ENCODE measurements at places on chromosomes 11 and 22.

DNA sequence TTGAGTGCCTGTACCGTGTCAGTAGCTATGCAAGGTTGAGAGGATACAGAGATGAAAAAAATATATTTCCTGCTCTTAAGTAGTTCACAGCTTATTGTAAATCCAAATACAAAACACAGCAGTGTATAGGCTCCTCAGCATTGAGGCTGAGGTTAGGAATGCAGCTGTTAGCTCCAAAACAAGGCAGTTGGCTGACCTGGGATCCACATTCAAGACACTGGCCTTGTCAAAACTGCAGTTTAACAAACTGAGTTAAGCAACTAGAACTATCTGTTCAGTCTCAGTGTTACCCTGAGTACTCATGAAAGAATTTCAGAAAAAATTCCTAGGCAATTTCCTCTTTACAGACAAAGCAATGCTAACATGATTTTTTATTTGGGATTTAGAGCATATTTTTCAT is 42.8 kb downstream of the REXO2 start:
- no peak for DNase-seq

DNA sequence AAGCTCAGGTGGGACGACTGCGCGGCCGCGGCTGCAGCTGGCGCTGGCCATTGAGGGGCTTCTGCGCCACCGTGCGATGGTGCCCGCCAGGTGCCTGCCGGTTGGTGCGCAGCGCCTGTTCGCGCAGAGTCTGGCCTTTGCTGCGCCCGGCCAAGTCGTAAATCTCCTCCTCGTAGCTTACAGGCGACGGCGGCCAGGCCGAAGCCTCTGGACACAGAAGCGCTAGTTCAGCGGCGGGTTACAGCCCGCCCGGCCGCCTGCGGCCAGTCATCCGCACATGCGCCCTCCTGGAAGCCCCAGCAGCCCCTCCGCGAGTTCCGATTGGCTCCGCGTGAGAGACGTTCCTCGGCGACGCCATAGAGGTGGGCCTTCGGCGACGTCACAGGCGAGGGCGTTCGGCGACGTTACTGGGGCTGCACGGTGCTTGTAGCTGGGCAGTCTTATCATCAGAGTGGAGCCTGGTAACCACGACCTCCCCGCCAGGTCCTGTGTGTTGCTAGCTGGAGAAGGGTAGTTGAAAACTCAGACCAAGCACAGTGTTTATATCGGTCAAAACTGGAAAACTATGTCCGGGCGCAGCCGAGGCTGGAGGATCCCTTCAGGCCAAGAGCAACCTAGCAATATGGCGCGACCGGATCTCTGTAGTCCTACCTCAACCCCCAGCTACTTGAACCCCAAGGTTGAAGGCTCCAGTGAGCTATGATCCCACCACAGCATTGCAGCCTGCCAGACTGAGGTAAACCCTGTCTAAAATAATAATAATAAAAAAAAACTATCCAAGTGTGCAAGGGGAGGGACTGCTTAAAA is 265.7 kb downstream of the OR4C45 start:
- no peak for DNase-seq

DNA sequence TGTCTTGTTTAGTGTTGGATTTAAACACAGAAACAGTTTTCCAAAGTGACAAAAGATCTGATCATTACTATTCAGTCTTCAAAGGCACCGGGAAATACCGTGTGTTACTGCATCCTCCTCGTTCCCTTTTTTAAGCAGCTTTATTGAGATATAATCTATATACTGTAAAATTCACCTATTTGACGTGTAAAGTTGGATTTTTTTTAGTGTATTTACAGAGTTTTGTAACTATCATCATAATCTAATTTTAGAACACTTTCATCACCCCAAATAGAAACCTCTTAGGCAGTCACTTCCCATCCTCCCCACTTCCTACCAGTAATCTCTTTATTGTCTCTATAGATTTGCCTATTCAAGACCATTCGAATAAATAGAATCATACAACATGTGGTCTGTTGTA is 1.4 kb downstream of the ANO5 start:
- no peak for DNase-seq

- DNase-seq = no peak
These were observed 42.0 kb downstream of the MCHR1 start for GRCh38 chr22:40721266-40721665.

DNA sequence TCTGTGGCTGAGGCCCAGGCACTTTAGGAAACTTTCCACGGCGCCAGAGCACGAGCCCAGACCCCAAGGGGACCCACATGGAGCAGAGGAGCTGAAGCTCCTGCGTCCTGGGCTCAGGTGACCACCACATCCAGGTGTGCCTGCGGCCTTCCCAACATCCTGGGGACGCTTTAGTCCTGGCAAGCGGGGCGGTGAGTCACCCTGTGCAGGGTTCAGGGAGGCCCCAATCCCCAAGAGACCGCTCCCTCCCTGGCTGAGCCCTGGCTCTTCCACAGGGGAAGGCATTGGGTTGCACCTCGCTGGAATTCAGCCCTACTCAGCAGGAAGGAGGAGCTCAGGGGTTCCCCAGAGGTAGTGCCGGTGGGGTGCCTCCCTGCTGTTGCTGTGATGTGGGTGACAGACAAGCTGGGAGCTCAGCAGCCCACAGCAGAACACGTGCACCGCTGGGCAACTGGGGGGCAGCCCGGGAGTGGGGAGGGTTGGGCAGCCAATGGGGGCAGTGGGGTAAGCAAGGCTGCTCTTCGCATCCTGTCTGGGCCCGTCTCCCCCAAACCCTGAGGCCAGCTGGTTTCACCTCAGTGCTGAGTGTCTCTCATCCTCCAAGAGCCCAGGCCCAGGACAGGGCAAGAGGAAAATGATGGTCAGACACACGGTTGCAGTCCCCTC is 802.8 kb downstream of the BRD1 start:
- no peak for DNase-seq

- DNase-seq = no peak
These were observed 4.6 kb upstream of the RTCB start for GRCh38 chr22:32416556-32417085.

GRCh38 chr11:18791969-18792628 is 501 bp upstream of the PTPN5 start:
- no peak for DNase-seq

DNA sequence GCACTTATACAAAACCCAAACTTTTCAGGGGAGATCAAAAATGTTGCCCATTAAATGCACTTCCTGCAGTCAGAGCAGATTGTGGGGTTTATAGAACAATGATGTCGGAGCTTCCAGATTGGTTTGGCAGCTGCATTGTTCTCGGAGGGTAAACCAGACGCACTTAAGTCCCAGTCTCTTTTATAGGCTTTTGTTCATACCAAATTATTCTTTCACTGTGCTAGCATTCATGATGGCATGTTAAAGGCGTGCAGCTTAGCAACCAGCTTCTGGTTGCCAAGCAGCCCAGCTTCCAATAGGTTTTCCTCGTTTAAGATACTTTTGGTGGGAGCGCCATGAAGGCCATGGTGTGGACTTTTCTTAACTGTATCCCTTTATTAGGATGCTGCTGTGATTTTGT is 40.9 kb downstream of the ZC3H12C start:
- DNase-seq = peak; percentile 35

- DNase-seq = no peak
These were observed 117.5 kb upstream of the ALX4 start for GRCh38 chr11:44427432-44427831.

GRCh38 chr11:64092111-64092760 is 56.5 kb downstream of the FLRT1 start:
- DNase-seq = no peak

DNA sequence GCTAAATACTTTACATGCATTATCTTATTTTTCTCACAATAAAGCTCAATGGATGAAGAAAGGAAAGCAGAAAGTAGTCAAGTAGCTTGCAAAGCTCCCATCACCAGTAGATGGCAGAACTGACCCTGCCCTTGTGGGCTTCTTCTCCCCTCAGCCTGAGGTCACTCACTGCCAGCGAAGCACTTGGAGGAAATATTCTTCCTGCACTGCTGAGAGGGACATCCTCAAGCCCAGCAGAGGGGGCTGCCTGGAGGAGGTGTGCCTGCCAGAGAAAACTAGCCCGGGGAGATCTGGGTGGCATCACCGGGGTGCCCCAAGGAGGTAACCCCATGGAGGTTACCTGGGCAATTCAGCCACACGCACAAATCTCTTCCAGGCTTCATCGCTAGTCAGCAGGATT is 6.6 kb downstream of the APOL4 start:
- DNase-seq = peak; percentile 35

- DNase-seq = no peak
These were observed 123.7 kb downstream of the GRIK4 start for GRCh38 chr11:120635136-120635810.

DNA sequence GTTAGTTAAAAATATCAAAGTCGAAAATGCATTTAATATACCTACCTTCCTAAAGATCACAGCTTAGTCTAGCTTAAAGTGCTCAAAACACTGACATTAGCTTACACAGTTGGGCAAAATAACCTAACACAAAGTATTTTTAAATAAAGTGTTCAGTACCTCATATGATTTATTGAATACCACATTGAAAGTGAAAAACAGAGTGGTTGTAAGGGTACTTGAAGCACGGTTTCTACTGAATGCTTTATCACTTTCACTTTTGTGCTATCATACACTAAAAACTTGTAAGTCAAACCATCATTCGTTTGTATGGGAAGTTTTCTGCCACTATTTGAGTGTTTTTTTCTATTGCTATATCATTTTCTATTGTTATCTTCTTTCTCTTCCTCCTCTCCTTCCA is 36.6 kb downstream of the ZBTB44 start:
- no peak for DNase-seq

DNA sequence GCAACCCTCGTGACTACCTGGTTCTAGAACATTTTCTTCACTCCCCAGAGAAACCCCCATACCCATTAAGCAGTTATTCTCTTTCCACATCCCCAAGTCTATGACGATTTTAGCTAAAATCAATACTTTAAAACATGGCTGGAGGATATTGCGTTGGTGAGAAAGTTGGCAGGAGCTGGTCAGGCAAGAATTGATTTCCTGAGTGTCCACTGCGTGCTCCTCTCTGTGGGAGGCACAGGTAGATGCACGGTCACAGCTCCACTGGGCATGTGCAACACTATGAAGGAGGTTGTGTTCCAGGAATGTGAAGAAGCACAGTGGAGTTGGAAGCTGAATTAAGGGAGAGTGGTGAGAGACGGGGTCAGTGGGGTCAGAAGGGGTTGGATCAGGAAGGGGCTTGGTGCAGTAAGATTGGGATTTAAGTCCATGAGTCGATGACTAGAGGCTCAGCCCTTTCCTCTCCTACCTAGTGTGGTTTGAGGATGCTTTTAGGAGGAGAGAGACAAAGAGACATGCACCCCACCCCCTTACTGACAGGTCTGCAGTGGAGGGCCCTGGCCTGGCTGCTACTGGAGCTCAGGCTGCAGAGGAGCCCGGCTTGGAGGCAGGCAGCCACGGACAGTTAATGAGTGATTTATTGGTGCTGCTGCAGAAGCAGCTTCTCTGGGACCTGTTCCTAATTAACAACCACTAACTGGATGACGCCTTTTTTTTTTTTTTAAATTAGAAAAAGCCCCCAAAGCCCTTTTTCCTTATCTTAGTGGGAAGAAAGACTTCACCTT is 395.6 kb downstream of the TENM4 start:
- no peak for DNase-seq

- DNase-seq = no peak
These were observed 31.8 kb downstream of the EIF3M start for GRCh38 chr11:32615422-32615821.

GRCh38 chr11:64248578-64248977 is 1.8 kb upstream of the PPP1R14B start:
- DNase-seq = no peak

DNA sequence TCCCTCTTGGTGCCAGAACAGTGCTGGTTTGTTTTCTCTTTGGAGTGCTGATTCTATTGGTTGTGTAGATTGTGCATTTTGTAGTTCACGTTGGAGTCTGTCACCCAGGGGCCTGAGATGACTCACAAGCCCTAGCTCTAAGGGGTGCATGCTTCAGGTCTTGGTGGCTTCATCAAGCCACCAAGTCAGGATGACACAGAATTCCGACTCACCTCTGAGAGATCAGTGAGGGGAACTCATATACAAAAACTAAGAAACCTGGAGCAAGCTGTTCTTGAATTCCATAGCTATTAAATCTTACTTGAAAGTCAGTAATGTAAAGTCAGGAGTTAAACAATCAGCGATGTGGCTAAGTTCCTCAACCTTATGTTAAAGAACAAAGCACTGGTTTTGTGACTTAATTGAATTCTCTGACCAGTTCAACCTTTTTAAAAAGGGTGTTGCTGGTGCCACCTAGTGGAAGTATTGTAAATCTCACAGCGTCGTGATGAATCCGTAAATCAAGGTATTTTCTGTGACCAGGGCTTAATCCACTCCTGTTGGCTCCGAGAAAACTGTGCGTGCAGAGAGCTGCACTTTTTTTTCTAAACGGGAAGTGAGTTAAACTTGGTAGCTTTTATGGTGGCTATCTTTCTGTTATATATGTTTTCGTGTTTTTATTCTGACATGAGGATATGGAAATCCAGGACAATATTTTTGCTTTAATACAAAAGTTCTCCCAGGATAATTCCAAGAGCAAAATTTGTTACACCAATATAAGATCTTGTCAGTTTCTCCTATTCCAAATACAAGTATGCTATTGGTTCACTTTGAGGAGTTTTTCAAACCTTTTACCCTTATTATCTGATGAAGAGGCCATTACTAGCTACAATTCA is 14.6 kb downstream of the MMP13 start:
- DNase-seq = peak; percentile 37

GRCh38 chr22:37559901-37560607 is at the start of gene CDC42EP1:
CDC42EP1 (plus strand) TSS chr22:37560480; CDS start chr22:37566350, 5,870 bp downstream.
- DNase-seq = no peak

DNA sequence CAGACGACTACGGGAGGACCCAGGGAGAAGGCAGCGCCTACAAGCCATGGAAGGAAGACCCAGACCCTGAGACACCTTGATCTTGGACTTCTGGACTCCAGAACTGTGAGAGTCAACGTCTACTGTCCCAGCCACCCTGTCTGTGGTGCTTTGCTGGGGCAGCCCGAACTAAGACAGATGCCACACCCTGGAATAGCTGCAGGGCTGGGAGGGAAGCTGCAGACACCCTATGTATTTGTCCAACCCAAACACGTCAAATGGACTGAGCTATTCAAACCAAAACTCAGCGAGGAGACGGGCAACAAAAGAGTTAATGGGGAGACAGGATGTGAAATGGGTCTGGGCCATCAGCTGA is 169.3 kb downstream of the CTTN start:
- DNase-seq = no peak

GRCh38 chr11:123330948-123331347 is 99.1 kb upstream of the GRAMD1B start:
- no peak for DNase-seq

Measured in NCI-H1092 (cell line).